ENCODE measurements at places on chromosomes 6 and 20.
A peak's percentile ranks its signal among the peaks of the same experiment; 100 is the strongest.

GRCh38 chr20:45779011-45779915 lies 12.4 kb downstream of the WFDC3 start:
- DNase-seq, result no peak

GRCh38 chr6:122184401-122184827 lies 215.0 kb upstream of the HSF2 start:
- peak; percentile 43 for DNase-seq

DNA sequence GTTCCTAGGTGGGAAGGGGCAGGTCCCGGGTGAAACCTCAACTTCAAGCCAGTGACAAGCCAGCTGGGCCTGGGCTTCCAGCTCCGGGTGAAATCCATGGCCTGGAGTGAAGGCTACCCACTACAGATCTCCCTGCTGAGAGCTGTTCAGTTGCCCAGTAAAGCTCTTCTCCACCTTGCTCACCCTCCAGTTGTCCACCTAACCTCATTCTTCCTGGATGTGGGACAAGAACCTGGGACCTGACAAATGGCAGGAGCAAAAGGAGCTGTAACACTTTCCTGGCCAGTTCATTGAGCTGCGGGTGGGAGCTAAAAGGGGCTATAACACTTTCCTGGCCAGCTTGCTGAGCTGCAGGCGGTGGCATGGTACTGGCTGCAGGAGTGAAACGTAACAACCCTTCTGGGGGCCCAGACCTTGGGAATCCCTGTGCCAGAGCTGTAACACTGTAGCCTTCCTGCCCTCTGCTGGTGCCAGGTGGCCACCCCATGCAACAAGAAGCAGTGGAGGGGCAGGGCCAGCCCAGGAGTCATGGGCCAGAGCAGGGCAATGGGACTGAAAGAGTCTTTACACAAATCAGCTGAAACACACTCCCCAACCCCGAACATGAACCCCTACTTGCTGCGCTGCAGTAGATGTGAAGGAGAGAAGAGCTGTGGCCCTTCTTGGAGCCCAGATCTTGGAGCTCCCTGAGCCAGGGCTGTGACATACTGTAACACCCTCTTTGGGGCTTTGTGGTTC lies 3.6 kb upstream of the HINT3 start:
- peak; percentile 66 for DNase-seq

DNA sequence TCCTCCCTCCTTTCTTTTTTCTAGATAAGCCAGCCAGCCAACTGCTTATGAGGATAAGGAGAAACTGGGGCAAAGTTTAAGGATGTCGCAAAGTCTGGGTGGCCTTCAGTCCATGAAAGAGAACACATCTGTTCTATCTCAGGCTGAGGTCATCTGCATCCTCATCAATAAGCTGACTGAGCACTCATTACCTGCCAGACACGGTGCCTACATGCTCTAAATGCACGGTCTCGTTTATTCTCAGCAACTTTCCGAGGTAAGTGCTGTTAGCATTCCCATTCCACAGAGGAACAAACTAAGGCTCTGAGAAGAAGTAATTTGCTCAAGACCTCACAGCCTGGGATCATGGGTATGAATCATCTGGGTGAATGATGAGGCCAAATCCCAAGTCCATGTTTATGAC lies 133.1 kb downstream of the BCAS1 start:
- DNase-seq, result no peak

- DNase-seq, result no peak
Observed at GRCh38 chr6:140226637-140227036, 852.2 kb upstream of the CITED2 start.

DNA sequence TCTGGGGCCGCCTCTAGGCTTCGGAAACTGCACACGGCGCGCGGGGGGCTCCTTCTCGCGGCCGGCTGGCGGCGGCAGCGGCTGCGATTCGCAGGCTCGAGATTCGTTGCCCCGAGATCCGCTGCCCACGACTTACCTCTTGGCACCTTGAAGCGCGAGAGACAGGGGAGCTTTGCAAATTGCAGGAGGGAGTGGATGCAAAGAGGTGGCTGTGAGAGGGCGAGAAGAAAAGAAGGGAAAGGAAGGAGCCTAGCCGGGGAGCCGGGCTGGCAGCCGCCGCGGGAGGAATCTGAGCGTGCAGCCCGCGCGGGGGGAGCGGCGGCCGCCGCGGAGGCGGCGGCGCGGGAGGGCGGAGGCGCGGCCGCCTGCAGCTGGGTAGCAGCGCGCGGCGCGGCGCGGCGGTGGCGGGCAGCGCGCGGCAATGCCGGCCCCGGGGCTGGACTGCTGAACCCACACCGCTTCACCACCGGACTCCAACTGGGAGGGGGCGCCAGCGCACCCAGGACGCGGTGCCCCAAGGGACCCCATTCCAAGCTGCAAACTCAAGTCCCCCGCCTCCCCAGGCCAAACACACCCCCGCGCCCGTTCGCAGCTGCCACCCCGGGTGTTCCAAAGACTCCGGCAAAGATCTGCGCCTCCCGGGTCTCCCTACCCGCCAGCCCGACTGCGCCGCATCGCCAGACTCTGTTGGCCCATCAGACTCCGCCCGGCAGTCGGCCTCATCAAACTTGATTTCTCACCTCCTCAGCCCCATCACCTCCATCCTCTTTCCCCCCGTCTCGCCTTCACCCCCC lies 44.2 kb upstream of the SUPT3H start:
- peak; percentile 63 for DNase-seq

DNA sequence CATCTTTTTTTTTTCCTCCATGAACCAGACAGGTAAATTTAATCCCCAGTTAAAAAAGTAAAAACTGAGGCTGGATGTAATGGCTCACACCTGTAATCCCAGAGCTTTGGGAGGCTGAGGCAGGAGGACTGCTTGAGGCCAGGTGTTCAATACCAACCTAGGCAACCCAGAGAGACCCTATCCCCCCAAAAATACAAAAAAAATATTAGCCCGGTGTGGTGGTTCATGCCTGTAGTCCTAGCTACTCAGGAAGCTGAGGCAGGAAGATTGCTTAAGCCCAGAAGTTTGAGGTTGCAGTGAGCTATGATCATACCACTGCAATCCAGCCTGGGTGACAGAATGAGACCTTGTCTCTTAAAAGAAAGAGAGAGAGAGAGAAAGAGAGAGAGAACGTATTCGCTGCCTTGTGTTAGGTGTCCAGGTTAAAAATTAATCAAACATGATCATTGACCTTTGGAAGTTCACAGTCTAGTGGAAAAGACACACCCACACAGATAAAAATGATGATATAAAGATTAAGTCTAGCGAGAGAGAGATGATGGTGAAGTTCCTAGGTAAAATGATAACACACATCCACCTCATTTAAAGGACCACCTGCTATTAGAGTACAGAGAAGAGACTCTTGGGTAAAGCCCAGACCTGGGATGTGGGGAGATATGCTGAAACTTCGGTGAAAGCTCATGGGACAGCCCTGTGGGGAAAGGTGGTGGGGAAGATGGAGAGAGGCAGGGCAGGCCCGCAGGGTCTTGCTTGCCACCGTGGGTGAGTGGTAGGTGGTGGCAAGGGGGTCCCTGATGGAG lies 4.8 kb upstream of the NHSL1 start:
- no peak for DNase-seq

GRCh38 chr6:100314186-100314585 lies 150.5 kb downstream of the SIM1 start:
- no peak for DNase-seq

Data from NCI-H69 (cell line).